ENCODE measurements at places on chromosomes 12 and 14.

DNA sequence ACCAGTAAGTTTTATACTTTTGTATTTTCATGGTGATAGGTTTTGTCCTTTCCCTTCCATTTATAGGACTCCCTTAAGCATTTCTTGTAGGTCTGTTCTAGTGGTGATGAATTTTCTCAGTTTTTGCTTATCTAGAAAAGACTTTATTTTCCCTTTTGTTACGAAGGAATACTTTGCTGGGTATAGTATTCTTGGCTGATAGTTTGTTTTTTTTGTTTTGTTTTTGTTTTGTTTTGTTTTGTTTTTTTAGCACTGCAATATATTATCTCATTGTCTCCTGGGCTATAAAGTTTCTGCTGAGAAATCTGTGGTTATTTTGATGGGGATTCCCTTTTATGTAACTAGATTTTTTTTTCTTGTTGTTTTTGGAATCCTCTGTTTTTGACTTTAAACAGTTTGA lies 67.7 kb downstream of the FBXO33 start:
- DNase-seq, result no peak

DNA sequence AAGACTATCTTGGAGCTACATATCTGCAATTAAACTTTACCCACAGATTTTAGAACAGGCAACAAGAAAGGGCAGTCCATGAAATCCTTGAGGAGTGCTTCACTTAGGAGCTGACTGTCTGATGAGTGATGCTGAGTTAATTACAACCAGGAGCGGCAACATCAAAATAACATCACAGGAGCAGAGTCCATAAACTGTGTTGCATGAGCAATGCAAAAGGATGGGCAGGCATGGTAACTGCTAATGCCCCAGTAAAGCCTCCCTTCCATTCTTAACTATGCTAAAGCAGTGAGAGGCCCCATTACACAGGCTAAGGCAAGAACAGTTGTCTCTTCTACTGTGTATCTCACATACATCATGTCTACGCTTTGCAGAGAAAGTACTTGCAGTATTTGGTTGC lies 156.6 kb downstream of the PAX9 start:
- DNase-seq, result no peak

DNA sequence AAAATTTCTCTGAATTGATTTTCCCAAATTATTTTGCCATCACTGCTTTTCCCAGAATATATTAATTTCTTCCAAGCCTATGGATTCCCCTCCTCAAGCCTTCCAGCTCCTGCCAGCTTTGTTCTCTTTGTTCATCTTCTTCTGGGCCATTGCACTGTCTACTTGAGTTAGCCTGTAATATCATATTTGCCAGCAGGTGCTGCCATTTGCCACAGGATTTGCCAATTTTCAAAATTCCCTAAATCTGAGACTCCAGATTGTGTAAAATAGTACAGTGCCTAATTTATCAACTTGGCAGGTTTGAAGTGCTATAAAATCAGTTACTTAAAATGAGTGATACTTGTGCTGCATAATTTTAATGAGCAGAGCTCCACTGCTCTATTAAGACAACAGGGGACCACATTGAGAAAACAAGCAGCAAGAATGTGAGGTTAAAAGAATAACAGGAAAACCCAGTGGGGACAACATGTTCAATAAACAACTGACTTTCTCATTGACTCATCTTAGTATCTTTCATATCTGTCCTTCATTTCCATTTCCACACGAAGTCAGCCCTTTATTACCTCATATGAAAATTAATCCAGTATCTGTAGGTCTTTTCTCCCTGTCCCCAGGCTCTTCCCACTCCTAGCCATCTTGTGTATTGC lies 84.6 kb upstream of the CCDC196 start:
- peak; percentile 3 for DNase-seq

GRCh38 chr12:127496255-127496654 lies 770.7 kb upstream of the TMEM132C start:
- no peak for DNase-seq

DNA sequence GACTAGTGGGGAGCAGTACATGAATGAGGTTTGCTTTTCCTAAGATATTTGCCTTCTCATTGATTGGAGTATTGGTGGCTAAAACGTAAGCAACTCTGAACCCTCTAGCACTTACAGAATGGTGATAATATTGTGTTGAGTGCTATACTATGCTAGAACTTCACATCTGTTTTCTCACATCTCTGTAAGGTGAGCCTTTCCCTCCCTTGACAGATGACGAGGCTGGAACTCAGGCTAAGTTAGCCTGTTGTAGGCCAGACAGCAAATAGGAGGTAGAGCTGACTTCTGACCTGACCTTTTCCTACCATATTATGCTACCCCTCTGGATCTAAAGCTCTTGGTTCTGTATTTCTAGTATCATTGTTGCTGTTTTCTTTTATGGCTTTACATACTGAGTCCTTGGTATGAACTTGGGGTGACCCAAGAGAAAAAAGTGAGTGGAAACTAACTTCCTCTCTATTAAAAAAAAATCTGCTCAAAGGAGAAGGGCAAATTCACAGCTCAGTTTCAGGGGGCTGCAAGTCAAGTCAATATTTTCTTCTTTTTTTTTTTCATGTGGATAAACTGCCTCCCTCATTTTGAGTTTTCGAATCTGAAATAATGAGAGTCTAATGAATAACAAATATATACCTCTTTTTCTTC lies 85.9 kb downstream of the CRADD start:
- no peak for DNase-seq

DNA sequence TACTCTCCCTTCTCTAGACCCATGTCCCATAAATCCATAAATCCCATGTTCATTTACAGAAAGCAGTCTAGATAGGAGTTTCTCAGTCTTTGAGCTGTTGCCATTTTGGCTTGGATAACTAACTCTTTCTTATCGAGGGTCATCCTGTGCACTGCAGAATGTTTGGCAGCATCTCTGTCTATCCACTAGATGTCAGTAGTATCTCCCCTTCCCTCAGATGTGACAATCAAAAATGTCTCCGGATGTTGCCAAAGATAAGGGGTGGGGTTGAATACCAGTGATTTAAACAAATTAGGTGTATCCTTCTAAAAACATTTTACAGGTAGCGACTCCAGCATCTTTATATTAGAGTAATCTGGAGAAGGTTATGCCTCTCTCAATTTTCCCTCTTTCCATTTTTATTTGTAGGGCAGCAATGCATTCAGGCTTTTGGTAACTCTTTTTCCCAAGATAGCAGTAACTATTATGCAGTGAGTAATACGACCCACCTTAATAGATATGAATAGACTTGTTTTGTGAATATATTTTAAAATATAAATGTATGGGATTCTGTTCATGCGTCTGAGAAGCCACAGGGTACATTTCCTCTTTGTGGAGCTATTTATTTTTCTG lies 100.7 kb downstream of the LRRK2 start:
- peak; percentile 55 for DNase-seq

DNA sequence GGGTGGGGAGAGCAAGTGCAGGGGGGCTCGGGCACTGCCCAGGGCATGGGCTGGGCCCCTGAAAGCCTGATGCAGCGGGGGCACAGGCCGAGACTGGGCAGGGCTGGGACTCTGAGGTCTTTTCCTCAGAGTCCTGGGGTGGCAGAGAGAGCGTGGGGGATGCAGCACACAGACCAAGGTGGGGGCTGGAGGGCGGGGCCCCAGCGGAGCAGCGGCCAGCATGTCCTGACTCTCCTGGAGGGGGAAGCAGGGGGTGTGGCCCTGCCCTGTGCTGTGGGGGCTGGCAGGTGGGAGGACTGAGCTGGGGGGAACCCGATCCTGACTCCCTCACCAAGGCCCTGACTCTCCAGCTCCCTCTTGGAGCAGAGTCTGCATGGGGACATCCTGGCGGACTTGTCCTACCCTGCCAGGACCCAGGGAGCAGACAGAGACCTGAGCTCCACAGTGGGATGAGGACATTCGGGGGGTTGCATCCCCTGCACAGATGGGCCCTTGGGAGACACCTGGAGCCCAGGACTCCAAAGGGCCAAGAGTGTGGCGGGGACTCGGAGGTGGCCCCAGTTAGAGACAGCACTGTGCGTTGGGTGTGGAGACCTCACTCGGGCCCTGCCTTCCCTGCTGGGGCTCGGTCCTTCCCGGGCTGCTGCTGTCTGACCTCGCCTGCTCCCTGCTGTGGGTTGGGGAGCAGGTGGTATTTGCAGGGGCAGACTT lies 326.1 kb downstream of the TMEM121 start:
- DNase-seq, result no peak

DNA sequence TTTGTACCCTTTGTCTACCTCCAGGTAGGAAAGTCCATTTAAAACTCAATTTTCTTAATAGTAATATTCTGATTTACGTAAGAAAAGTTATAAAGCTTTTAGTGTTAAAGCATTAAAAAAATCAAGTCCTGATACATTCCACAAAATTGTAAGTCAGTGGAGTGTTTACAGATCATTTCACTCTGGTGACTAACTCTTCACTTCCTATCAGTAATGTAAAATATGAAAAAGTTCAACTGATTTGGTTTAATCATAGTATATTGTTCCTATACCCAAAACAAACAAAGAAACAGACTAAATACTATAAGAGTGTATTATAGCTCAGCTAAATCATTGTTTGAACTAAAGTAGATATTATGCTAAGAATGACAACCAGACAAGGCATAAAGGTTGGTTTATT lies 85.9 kb downstream of the VEZT start:
- peak; percentile 63 for DNase-seq

GRCh38 chr14:36518586-36519430 lies 1.2 kb downstream of the NKX2-1 start:
- DNase-seq, result no peak

- DNase-seq, result no peak
Measured at GRCh38 chr14:53900499-53900898, 56.1 kb downstream of the BMP4 start.

- DNase-seq, result no peak
Measured at GRCh38 chr12:42854826-42855225, 265.3 kb upstream of the PRICKLE1 start.

- no peak for DNase-seq
Measured at GRCh38 chr12:104733717-104734175, 224.3 kb downstream of the SLC41A2 start.

DNA sequence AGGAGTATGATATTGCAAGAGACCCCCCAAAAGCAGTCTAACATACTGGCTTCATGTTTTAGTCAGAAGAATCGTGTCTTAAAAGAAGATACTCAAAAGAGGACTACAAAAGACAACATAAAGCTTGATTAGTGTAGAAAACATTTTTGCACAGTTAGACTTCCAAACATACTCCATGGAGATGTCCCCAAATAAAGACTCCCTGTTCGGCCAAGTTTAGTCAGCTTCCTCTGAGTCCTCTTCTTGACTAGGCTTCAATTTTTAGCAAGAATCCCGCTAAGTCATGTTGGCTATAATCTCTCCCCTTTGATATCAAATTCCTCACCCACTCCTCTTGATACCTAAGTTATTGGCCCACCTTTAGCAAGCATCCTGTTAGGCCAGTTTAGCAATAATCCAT lies 298.0 kb downstream of the RMST start:
- DNase-seq, result no peak

GRCh38 chr12:58387199-58387598 lies 445.8 kb downstream of the ATP23 start:
- peak; percentile 73 for DNase-seq

GRCh38 chr12:11667171-11667570 lies 17.7 kb downstream of the ETV6 start:
- no peak for DNase-seq

DNA sequence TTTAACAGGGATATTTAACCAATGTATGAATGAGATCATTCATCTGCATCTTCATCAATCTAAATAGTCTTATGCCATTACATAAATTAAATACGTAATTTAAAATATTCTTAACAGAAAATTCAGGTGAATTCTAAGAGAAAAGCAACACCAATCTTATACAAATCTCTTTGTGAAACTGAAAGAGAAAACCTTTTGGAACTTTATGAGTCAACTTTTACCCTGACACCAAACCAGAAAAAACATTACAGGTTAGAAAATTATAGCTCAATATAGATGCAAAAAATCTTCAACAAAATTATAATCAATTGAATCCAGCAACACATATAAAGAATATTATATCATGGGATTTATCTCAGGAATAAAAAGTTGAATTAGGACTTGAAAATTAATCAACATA lies 3.4 kb downstream of the GLIPR1L1 start:
- DNase-seq, result no peak

- DNase-seq, result no peak
Measured at GRCh38 chr12:23893611-23894010, 55.9 kb downstream of the SOX5 start.

DNA sequence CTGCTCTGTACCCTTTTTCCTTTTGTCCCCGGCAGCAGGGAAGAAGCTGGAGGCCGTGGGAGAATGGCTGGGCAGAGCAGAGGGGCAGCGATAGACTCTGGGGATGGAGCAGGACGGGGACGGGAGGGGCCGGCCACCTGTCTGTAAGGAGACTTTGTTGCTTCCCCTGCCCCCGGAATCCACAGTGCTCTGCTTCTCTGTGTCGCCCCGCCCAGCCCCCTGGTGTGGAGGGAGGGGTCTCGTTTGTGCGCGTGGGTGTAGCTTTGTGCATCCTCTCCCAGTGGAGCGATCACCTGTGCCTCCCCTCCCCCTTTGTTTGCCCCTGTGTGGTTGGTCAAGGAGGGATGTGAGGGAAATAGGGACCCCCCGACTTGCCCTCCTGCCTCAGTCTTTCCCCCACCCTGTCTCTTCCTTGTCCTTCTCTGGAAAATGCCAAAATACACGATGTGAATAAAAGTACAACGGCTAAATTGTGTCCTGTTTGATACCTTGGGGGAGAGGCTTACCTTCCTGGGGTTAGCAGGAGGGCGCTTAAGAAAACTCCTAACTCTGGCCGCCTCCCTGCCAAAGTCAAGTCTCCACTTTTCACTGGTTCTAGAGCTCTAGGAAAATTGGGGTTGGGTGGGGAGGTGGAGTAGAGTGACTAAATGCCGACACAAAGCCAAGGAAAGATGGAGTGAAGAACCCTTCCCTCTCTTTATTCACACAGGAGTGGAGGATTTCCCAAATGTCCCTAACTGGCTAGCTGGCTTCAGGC lies 990 bp upstream of the TPI1 start:
- DNase-seq, result no peak

GRCh38 chr12:18250313-18250916 lies 10.9 kb upstream of the PIK3C2G start:
- peak; percentile 58 for DNase-seq

- DNase-seq, result no peak
Measured at GRCh38 chr14:94390372-94391086, 2.1 kb upstream of the SERPINA1 start.

Measured in HCEC 1CT (cell line).